ENCODE measurements at places on chromosomes 6 and 20.

- DNase-seq: no peak
Observed at GRCh38 chr6:144268794-144269349, 16.3 kb upstream of the UTRN start.

GRCh38 chr6:84771125-84771755, 6.8 kb upstream of the TBX18 start:
- DNase-seq: no peak

DNA sequence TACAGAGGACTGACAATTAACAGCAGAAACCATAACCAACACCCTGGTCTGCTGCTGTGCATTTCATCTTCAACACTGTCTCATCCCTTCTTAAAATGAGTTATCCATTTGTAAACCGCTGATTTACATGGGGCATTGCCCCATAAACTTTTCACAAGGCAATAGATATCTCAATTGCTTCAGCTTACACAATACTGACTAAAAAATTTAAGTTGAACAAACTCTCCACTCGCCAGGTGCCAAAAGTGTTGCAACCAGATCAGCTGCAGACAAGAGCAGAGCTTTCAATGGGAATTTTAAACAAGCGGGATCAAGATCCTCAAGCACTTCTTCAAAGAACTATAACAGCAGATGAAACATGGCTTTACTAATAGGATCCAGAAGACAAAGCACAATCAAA, 183.0 kb downstream of the TASP1 start:
- no peak for DNase-seq

DNA sequence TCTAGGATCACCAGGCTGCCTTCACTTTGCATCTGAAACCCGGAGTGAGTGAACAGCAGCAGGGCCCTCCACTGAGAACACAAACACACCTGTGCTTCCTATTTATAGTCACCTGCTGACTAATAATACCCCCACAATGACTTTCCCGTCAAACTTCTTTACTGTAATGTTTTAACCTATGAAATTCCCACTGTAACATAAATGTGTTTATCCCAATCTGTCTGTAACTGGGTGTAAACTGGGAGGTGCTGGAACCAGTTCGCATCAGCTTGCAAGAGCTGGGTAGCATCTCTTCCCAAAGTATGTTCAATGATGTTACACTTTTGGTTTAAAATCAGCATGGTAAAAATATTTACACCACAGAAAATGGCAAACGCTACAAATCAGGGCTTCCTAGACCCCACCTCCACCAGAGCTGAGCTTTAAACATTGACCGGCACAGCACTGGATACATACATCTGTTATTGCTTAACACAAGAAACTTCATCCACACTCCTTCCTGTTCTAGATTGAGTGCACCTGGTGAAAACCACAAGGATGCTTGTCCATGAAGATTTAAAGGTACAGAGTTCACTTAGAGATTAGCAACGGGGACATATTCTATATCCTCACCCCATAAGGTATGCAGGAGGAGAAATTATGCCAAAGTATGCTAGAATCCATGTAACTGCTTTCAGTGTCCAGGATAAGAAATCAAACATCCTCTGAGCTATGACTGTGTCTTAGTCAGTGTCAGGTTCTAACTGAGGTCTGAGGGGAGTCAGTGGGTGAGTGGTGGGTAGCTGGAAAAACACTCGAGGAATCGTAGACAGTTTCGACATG, 79.0 kb downstream of the ALDH8A1 start:
- DNase-seq: no peak

GRCh38 chr6:12148841-12149240, 136.7 kb downstream of the HIVEP1 start:
- no peak for DNase-seq

DNA sequence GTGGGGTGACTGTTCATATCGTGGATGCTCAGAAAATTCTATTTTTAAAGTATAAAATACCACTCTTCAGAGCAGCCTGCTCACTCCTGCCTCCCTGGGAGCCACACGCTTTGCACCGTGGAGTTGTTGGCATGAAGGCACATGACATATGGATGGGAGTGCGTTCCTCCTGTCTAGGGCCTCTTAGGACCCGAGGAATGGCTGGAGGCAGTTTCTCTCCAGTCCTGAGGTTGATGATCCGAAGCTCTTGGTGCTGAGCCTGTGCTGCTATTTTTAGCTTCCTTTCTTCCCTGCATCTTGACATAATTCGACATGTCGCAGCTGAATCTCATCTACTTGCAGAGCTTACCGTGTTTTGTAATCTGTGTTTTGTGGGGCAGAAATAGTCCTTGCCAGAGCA, 73.9 kb downstream of the PHACTR3 start:
- no peak for DNase-seq

- DNase-seq: no peak
Observed at GRCh38 chr6:168877821-168878282, 375.8 kb downstream of the THBS2 start.

DNA sequence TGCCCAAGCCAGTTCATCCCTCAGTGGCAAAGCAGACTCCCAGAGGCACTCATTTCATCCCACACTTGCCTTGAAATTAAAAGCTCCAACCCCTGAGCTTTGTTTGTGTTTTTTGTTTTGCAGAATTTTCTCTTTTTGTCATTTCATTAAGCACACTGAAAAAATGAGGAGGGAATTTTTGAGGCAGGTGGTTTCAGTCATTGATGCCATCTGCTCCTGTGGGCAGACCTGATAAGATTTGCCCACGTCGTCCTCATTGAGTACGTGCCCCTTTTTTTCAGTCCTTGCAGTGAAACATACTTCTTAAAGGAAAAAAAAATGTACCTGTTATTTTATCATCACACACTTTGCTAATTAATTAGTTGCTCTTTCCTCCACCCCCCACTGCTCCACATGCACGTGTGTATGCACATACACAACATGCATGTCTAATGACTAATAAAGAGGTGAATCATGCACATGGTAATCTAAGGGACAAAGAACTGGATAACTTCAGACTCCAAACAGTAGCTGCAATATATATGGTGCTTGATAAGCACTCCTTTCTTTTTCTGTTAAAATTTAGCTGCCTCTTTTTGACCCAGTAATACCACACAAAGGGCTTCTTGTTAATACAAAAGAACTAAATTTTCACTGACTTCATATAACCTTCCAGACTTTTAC, 102.1 kb upstream of the TMEM181 start:
- DNase-seq: no peak

- DNase-seq: no peak
Observed at GRCh38 chr6:48765352-48765961, 654.5 kb upstream of the PTCHD4 start.

GRCh38 chr20:23584434-23585199, 16.3 kb upstream of the CST9L start:
- no peak for DNase-seq

DNA sequence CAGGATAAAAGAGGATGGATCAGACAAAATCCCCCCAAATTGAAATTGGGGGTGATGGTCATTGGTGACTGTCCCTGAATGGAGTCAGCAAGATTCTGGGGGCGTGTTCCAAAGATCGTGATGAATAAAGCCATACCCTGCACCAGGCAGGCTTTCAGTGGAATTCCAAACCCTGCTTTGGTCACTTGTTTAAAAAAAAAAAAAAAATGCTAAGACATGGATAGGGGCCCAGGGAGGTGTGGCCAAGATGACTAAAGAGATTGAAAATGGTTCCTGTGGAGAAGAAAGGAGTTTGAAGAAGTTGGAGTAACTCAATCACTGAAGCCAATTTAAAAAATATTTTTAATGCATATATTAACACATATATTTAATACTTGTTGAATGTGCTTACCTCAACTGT, 161.4 kb upstream of the KCNG1 start:
- DNase-seq: no peak

DNA sequence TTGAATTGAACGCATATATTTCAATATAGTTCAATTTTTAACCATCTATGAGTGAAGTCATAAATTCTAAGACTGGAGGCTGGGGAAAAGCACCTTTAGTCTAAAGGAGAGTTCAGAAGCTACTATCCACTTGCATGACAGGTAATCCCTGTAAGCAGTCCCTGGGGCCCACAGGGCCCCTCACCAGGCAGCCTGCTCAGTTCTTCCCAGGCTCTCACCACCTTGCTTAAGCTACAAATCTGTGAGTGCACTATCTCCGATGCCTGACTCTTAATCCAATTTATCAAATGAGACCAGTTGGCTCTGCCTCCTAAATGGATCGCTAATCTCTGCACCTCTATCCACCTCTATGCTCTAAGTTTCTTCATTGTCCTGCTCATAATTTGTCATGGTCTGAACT, 413.8 kb downstream of the PTPRT start:
- no peak for DNase-seq

GRCh38 chr6:167292301-167293087, 1.4 kb downstream of the UNC93A start:
- no peak for DNase-seq

GRCh38 chr20:55174172-55174571, 698.8 kb downstream of the DOK5 start:
- DNase-seq: no peak

- no peak for DNase-seq
Observed at GRCh38 chr6:136551103-136551502, 881 bp upstream of the MAP7 start.

GRCh38 chr20:62232194-62232593, 6.1 kb upstream of the OSBPL2 start:
- no peak for DNase-seq

DNA sequence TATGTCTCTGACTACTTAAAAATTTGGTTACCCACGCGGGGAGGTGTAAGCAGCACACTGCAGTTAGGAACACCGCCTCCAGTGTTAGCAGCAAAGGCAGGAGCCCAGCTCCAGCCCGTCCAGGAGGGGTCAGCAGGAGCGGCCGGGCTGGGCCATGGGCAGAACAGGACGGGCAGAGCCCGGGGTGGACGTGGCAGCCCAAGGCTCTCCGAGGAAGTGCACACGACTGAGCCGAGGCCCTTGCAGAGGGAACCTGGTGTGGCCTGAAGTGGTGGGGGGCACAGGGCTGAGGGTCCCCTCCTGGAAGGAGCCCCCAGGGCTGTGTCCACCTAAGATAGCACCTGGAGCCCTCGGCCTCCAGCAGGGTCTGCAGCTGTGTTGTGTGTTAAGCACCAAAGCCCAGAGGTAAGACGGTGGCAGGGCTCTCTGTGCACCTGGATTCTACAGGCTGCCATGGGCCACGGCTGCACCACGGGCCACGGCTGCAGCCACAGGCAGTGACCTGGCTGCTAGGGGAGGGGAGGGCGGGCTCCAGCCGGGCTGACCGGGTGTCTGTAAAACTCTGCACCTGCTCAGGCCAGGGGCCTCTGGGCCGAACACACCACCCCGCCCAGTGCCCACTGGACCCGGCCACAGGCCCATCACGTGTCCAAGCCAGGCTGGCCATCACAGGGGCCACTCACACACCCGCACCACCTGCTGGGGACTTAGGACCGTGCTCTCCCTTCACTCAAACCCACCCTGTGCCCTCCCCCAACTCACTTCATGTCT, 6.6 kb downstream of the SLC2A4RG start:
- no peak for DNase-seq

GRCh38 chr6:148069256-148069655, 273.4 kb upstream of the SASH1 start:
- DNase-seq: no peak

- no peak for DNase-seq
Observed at GRCh38 chr20:50153153-50153499, 397 bp downstream of the PEDS1 start.

DNA sequence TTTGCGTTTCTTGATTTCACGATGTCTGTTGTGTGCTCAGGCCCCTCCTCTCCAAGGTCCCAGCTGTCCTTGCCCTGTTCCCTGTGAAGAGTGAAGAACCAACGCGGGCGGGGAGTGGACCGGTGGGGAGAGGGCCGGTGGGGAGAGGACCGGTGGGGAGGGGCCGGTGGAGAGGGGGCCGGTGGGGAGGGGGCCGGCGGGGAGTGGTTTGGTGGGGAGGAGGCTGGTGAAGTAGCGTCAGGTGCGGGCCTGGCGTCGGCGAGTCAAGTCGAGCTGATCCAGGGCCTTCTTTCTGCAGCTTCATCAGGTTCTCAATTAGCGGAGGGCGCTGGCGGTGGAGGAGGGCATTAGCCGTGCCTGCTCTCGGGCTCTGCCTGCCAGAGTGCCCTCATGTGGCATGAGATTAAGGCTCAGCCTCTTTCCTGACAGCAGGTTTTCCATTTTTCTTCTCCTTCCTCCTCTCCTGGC, 21.2 kb upstream of the BHLHE23 start:
- DNase-seq: no peak

DNA sequence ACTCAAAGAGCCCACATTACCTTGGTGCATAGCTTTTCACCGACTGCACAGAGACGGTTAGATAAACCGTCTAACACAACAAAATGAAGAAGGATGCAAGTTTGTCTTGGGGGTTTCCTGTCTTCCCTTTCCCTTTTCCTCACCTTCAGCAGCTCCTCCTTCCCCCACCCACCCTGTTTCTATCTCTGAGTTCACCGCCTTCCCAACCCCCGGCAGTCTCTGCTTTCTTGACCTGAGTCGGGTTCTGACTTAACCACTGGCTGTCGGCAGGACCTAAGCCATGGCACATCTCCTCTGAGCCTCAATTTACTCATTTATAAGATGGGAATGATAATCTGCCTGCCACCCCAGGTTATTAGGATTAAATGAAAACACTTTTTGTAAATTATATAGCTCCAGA, 25.8 kb upstream of the CNKSR3 start:
- DNase-seq: no peak

DNA sequence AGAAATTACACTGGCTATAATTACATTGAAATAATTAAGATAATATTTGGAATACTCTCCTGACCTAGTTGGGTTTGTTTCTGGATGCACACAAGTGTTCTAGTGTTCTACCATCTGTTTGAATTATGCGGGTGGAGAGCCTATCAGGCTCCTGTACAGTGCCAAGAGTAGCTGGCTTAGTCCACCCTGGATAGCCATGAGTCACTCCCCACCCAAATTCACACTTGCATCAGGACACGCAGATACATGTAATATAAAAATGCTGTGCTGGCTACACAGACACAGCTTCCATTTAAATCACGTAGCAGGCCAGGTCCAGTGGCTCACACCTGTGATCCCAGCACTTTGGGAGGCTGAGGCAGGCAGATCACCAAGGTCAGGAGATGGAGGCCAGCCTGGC, 686.2 kb upstream of the SLC35B3 start:
- DNase-seq: no peak

- DNase-seq: no peak
Observed at GRCh38 chr20:62055106-62055861, 10.4 kb downstream of the TAF4 start.

- no peak for DNase-seq
Observed at GRCh38 chr6:159056899-159057298, 12.1 kb upstream of the TAGAP start.

DNA sequence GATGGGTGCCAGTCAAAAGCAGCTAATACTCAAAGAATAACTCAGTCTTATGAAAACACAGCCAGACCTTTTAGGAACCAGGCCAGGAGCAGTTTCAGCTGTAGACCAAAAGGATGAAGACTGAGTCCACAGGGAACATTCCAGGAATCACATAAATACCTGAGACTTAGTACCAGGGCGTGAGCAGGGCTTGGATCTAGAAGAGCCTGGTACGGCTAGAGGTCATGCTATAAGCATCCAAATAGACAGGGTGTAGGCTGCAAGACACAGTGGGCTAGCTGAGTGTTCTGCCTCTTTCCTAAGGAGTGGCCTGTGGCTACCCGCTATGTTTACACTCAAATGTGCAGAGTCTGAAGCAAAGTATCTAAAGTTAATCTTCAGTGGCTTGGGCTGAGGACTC, 29.5 kb upstream of the LRRC1 start:
- DNase-seq: no peak
